Stimulated activated CD4-positive, alpha-beta T cell treated with anti-CD3 and anti-CD28 coated beads, Interleukin-15, amount 100 ng/mL, for 24 hours (primary cell): ENCODE measurements at places on chromosomes 6 and 20.
A peak's percentile ranks its signal among the peaks of the same experiment; 100 is the strongest.

DNA sequence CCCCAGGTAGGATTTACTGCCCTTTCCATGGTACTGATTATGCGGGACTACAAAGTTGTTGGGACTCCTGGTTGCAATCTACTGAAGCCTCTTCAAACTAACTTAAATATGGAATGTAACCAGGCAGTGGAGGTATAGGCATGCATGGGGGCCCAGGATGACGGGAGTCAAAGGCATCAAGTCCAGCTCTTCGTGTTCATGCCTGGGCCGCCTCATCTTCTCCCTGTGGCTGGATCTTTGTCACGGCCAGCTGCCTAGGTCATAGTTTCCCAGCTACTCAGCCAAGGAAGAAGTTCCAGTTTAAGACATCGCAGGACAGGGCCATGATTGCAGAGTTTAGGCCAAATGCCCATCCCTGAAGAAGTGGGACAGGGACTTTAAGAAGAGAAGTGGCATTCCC, 20.5 kb downstream of the LYRM2 start:
- DNase-seq, result no peak

GRCh38 chr20:17399303-17399985, 131.7 kb downstream of the BFSP1 start:
- DNase-seq, result no peak

DNA sequence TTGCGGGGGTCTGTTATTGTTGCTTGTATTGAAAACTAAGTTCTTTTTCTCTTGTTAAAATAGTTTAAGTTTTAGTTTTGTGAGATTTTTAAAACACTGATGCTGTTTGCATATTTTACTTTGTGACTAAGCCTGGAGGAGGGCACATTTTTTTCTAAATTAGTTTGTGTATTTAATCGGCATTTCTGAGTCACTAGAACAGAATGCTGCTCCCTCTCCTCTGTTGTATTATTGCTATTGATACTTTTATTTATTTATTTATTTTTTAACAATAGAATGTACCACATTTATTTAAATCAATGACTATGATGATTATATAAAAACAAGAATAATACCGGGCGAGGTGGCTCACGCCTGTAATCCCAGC, 5.1 kb upstream of the FAM50B start:
- DNase-seq, result no peak

DNA sequence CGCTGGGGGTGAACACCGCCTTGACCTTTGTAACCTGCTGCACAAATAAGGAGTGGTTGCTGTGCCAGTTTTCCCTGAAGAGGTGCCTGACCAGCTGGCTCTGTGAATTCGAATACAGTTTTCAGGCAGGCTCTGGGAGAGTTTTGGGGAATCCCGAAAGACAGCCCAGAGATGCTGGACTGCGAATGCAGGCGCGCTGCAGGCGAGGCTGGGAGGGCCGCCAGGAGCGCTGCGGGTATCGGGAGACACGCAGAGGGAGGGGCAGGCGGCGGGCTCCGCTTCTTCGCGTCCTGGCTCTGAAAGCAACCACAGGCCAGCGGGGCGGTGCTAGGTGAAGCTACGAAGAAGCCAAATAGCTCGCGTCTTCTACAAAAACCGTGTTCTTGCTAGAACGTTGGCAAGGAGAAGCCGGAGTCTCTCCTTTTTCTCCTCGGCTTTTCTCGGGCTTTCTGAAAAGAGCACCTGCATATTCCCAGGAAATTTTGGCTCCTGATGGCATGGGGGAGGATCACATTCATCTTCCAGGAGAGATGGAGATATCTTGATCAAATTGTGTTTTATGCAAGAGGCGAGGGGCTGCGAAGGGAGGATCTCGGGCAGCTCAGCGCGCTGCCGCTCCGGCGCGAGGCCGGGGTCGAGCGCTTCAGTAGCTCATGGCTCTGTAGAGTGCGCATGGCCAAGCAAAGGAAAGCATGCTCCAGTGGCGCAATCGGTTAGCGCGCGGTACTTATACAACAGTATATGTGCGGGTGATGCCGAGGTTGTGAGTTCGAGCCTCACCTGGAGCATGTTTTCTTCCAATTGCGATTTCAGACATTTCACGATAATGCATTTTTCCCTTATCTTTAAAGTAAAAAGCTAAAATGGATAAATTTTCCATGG, 158.1 kb upstream of the ZNF184 start:
- DNase-seq, result peak; percentile 82

GRCh38 chr6:137571854-137572253, 77.7 kb upstream of the OLIG3 start:
- DNase-seq, result peak; percentile 75

GRCh38 chr20:2385496-2385895, 4.8 kb downstream of the TGM6 start:
- DNase-seq, result no peak

DNA sequence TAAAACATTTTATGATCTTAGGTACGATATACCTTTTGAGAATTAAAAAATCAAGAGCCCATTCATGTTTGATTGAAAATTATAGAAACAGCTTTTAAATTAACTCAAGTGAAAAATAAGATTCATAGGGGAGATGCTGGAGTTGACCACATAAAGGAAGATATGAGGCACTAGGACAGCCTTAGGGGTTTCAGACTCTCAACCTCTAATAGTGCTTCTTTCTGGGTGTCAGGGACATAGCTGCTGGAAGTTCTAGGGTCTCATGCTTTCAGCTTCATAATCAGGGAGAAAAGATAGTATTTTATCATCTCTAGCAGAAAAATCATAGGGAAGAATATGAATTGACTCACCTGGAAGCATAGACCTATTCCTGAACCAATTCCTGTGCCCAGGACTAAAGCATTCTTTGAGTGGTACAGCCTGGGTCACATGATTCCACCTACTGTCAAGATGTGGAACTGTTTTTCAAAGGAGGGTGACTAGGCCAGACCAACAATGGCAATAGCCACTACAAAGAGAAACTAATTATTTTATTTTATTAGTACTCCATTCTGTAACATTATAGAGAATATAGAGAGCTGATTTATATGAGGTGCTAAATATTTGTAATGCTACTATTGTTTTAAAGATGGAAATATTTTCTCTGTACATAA, 27.8 kb upstream of the CENPW start:
- DNase-seq, result no peak
